ENCODE measurements at places on chromosomes 7 and 10.

DNA sequence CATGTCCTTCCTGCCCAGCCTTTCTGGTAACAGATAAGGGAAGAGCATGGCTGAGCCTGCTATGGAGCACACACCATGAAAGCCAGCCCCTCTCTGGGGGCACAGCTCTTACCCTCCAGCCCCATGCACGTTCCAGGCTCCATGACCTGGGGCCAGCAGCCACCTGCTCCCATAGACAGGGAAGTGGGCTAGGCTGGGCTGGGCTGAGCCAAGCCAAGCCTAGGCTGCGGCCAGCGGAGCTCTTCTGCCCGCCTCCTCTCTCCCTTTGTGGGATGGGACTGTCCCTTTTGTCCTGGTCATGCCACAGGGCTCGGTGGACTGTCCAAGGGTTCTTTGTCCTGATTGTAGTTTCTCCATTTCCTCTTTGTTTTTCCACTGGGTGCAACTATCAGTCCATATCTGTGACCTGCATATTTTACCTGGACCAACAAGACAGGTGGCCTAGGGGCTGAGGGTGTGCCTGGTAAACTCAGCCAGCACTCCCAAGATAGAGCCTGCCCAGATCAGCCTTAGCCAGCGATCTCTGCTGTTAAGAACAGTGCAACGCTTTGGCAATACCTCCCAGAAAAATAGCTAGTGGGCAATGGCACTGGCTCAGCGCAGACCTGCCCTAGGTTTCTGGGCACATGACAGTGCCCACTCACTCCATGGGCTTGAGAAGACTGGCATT lies 97.2 kb upstream of the BTBD16 start:
- DNase-seq: no peak

DNA sequence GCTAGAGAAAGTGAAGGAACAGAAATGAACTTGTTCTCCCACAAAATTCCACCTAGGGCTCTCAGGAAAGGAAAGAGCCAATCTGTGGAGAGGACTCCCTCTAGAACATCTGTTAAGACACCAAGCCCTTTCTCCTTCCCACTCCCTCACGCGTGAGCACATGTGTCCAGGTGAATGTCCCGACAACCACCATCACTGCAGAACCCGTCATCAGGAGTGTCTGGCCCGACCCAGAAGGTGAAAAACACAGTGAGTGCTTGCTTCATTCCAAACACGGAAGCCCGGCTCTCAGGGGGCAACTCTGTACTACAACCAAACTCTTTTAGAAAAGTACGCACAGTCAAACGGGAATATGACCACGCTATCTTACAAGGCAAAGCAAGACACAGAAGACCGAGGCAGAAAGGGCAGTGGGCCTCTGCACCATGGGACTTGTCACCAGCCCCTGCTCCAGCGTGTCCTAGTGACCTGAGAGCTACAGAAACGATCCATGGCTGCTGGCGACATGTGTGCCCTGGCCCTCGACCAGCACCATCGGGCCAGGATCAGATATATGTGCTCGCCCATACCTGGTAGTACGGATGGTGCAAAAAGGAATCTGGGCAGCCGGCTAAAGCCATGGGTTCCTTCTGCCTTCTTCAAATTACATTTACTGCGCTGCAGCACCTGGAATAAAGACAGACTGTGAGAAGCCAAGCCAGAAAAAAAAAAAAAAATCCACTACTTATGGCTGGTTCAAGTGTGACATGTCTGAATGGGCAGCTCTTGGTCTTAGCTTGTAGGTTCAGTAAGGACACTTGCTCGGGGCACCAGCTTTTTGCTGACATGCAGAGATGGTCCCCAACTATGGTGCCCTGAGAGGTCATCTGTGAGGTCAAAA lies 50.8 kb downstream of the GRB10 start:
- DNase-seq: no peak

- no peak for DNase-seq
Measured at GRCh38 chr7:94761451-94761850, 105.5 kb upstream of the SGCE start.

- DNase-seq: no peak
Measured at GRCh38 chr10:59007307-59008025, 169.0 kb upstream of the PHYHIPL start.

DNA sequence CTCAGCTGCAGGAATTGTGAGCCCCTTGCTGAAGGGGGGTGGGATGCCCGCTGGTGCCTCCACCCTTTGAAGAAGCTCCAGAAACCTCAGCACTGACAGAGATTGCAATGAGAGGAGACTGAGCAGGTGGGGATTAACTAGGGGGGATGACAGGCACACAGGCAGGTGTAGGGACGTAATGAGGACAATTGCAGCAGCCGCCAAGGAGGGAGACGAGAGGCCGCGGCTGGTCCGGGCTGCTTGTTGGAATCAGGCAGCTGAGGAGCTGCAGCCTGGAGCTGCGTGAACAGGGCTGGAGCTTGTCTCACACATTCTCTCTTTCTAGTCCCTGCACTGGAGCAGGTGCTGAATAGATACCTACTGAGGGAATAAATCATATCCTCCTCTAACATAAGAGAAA lies 122.0 kb upstream of the TCERG1L start:
- DNase-seq: no peak

DNA sequence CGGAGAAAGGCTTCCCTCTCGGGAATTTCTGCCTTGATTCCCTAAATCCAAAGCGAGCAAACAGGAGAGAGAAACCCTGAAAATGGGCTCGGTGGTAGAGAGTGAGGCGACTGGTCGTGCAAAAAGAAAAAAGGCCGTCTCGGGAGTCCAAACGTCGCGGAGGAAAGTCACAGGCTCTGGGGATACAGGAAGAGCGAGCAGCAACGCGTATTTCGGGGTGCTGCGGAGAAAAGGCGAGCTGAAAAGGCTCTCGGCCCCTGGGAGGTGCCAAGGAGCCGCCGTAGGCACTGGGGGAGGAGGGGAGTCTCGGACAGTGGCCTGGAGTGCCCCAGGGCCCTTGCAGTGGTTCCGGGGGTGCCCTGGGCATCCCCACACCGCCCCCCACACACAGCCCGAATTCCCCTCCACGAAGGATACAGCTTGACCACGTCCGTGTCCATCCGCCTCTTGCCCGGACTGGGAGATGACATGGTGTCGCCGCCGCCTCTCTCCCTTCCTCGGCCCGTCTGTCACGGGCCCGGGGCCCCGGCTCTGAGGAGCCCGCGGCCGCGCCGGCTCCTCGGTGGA lies 591 bp downstream of the UBE2H start:
- DNase-seq: peak; percentile 14

GRCh38 chr10:45227456-45227855 lies 88.0 kb downstream of the OR13A1 start:
- no peak for DNase-seq

DNA sequence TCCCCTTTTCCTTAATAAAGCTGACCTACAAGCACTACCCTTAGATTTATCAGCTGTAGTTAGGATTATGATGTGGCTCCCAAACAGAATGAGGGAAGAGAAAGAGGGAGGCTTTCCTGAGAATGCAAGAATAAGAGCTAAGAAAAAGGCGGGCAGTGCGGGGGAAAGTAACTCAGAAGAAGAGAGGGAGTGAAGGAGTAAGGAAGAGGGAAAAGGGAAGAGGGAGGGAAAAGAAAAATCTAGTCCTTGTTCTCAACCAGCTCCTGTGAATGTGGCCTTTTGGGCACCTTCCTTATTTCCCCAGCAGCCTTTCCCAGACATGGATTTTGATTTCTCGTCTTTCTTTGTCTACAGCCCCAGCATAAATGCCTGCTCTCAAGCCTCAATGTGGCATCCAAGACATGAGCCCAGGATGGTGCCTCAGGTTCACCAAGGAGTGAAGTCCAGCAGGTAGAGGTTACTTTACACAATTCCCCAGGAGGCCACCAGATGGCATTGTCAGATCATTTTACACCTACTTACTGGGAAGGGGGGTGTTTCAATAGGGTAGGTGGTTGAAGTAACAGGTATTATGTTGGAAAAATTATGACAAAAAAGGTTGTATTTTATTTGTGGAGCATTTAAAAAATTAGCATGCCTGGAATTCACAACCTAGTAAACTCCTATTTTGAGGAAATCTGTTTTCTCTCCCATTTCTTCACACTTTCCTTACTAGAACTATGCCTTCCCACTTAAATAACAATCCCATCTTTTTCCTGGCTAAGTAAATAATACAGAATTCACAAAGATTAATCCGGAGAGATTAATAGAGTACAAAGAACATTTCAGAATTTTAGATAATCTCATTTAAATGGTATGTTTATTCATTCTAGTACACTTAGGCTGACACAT lies 106.5 kb downstream of the HTR7 start:
- DNase-seq: no peak

- no peak for DNase-seq
Measured at GRCh38 chr7:22676385-22676784, 50.6 kb upstream of the IL6 start.

DNA sequence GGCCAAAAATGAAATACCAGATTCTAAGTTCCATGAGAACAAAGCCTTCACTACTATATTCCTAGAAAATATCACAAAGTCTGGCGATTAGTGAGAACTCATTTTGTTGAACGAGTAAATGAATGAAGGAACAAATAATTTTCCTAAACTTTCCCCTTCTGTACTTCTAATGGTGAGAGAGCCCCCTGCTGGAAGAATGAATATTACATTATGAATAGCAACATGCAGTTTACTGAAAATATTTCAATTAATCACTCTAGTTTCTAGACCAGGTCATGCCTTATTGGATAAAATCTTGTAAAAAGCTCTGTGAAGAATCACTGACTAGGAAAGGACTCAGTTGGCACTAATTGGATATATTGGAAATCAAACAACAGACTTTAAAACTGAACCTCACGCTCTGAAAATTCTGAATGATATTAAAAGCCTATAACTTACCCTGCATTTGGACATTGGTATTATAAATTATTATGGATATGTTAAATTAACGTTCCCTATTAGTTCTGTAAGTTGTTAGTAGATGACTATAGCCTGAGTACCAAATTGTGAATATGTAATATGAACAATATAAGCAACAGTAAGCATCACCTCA lies 32.4 kb upstream of the MTPN start:
- DNase-seq: no peak

GRCh38 chr10:65377687-65378086 lies 1548.1 kb upstream of the LRRTM3 start:
- DNase-seq: no peak

- DNase-seq: no peak
Measured at GRCh38 chr7:2582006-2582735, 23.4 kb downstream of the IQCE start.

GRCh38 chr7:155972651-155973390 lies 160.6 kb upstream of the SHH start:
- DNase-seq: no peak

GRCh38 chr10:131203456-131204357 lies 107.8 kb downstream of the TCERG1L start:
- DNase-seq: no peak

- peak; percentile 74 for DNase-seq
Measured at GRCh38 chr10:96747734-96748550, 27.6 kb upstream of the PIK3AP1 start.

- no peak for DNase-seq
Measured at GRCh38 chr10:112536663-112537062, 89.6 kb downstream of the VTI1A start.

- DNase-seq: no peak
Measured at GRCh38 chr10:33332183-33333065, 2.0 kb downstream of the NRP1 start.

- no peak for DNase-seq
Measured at GRCh38 chr10:74677951-74678350, 148.4 kb upstream of the KAT6B start.

DNA sequence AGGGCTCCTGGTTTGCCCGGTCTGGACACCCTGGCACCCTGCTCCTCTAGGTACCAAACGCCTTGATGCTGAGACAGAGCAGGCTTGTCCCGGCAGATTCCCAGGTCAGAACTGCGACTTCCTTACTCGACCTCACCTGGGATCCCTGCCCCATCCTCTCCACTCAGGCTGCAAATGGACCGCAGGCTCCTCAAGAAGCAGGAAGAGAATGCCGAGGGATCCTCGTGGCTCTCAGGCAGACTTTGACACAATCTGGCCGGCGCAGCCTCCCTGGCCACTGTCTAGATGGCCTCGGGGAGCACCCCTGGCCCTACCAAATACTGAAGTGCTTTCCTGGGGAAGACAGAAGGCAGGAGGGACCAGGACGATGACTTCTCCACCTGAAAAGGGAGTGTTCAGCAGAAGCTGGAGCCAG lies 421 bp upstream of the NODAL start:
- DNase-seq: no peak

GRCh38 chr7:156865493-156865892 lies 27.5 kb downstream of the LMBR1 start:
- DNase-seq: no peak

DNA sequence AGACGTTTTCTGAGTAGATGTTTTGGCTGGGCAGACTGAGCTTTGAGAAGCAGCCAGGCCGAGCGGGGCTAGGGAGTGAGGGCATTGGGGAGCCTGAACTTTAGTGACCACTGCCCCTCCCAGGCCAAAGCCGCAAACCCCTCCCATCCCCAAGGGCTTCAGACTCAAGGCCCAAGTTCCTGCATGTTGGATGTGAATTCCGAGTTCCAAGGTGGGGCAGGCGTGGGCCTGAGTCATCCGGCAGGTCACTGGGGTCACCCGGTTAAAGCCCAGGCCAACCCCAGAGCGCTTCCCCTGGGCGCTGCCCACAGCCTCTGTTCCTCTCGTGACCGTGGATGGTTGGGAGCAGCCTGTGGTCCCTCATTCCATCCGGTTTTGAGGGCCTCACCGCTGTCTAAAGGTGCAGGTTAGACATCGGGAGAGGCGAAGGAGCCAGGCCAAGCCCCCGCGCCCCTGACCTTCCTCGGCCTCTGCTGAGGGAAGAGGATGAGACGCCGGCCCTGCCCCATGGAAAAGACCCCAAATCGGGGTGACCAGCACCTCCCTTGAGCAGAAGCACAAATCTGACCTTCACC lies 6.9 kb upstream of the PDGFA start:
- DNase-seq: no peak

GRCh38 chr10:58414270-58415041 lies 29.2 kb downstream of the TFAM start:
- no peak for DNase-seq

GRCh38 chr7:92567460-92567859 lies 22.7 kb downstream of the FAM133B start:
- DNase-seq: no peak

- no peak for DNase-seq
Measured at GRCh38 chr7:64557601-64558322, 5.1 kb downstream of the ZNF680 start.

DNA sequence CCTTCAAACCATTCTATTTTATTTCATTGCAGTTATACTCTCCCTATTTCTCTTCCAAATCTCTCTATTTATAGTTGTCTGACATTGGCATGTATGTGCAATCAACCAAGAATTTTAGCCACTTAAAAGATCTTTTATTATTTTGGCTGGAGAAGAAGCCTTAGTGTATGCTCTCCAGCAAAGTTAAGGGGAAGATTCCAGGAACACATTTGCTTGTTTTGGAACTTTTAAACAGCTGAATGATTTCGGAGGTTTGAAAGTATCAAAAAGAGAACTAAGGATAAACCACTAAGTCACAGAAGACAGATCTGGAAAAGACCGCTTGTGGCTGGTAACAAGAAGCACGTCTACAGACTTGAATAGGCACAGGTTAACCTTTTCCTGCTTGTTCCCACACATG lies 182.2 kb upstream of the FZD1 start:
- DNase-seq: no peak
